Activated T-helper 2 cell treated with anti-CD3 and anti-CD28 coated beads, Interferon-gamma antibody, Interleukin-2, Interleukin-4, amounts not matched to agents 10 μg/mL and 5 μg/mL and 100 μg/mL, durations not matched to agents 14 hours and 24 hours and 36 hours (primary cell): ENCODE measurements at places on chromosomes 1 and 21. TPM values are rescaled to one million over a fixed set of nuclear protein-coding genes. Genes with fewer than 3 reads are reported as not detected.

DNA sequence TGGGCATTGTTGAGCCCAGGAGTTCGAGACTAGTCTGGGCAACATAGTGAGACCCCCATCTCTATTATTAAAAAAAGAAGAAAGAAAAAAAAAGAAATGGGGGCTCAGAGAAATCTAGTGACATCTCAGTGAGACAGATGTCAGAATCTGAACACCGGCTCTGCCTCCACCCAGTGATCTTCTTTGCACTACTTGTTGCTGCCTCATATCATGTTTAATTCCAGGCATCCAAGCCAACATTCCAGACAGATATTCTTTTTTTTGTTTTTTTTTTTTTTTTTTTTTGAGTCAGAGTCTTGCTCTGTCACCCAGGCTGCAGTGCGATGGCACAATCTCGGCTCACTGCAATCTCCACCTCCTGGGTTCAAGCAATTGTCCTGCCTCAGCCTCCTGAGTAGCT lies 5.0 kb upstream of the ARL8A start:
- DNase-seq: no peak

- no peak for DNase-seq
Observed at GRCh38 chr1:116078699-116079223, 32.4 kb upstream of the MAB21L3 start.

DNA sequence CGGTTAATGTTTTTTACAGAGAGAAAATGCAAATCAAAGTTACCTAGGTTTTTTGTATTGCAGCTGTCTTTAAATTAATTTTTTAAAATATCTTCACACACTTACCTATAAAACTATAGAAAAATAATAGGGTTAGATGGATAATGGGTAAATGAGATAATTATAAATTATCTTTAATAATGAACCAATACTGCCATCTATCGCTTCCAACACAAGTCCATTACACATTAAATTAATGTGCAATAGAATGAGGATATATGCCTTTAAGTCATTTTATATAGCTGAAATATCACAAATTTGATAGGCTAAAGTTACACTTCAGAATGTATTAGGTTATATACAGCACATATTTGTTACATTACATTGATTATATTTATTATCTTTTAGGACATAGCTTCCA lies 2212.8 kb downstream of the MRPL39 start:
- DNase-seq: no peak

Gene FCRL1
- not detected in 2 replicates for total RNA-seq

- DNase-seq: no peak
Observed at GRCh38 chr1:40204856-40205255, 42.9 kb upstream of the TMCO2 start.

Gene SYT2
- total RNA-seq: not detected in 2 replicates

- DNase-seq: no peak
Observed at GRCh38 chr1:94828251-94828650, 8.1 kb downstream of the SLC44A3 start.

GRCh38 chr1:40303790-40304189 lies 13.3 kb downstream of the COL9A2 start:
- no peak for DNase-seq

DNA sequence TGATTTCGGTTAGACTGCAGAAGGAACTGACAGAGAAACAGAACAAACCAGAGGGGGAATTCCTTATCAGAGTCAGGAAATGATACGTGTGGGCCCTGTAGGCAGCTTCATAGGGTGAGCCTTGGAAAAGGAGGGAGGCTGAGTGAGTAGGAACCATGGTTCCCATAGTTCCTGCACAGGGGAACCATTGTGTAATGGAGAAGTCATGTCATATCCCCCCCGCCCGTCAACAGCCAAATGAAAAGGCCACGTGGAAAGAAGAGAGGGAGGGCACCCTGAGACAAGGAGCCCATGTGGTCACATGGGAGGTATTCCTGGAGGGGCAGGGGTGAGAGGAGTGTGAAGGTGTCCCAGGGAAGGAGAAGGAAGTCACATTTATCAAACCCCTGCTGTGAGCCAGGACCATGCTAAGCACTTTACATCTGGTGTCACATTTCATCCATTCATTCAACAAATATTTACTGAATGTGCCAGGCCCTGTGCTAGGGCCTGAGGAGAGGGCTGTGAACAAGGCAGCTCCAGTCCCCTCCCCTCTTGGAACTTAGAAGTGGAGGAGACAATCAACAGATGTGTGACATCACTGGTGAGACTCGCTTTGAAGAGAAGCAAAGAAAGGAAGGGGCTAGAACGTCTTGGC lies 15.7 kb upstream of the FGR start:
- DNase-seq: no peak

GRCh38 chr1:45922813-45923212 lies 119.4 kb downstream of the MAST2 start:
- no peak for DNase-seq

Gene PDC
- total RNA-seq: not detected in 2 replicates

GRCh38 chr21:26766826-26767325 lies 78.3 kb downstream of the ADAMTS1 start:
- no peak for DNase-seq

Gene SPATA45
- 0.41 TPM in 1 of 2 replicates, not detected in the other for total RNA-seq

Gene AGL
- total RNA-seq: 13.2 and 13.8 TPM in 2 replicates

Gene CYB561D1
- total RNA-seq: 11.1 and 13.6 TPM in 2 replicates

Gene SLC2A5
- total RNA-seq: not detected in 2 replicates

- no peak for DNase-seq
Observed at GRCh38 chr1:173100476-173101107, 49.9 kb upstream of the TNFSF18 start.

- DNase-seq: peak; percentile 54
Observed at GRCh38 chr21:15065392-15066122, 757 bp upstream of the NRIP1 start.

GRCh38 chr1:69511426-69512192 lies 56.1 kb upstream of the LRRC7 start:
- DNase-seq: no peak

Gene GUCA2B
- not detected in 2 replicates for total RNA-seq

- DNase-seq: no peak
Observed at GRCh38 chr1:82059959-82060358, 259.2 kb downstream of the ADGRL2 start.

DNA sequence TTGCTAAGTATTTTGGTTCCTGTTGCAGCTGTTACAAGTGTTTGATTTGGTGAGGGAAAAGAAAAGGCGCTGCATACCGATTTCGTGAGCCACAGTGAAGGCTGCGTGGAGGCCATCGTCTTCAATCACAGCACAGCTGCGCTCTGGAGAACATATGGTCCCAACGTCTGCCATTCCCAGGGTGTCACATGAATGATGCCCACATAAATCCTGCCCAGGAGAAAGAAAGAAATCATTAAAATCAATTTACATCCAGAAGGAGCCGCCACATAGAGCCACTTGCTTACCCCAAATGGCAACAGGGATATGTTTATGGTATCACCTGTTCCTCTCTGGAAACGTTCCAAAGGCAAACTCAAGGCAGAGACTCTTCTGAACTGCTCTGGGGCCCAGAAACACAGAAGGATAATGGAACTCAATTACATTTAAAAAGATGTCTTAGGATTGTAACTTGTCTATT lies 12.2 kb downstream of the ADAMTS5 start:
- no peak for DNase-seq

Gene ERICH3
- not detected in 2 replicates for total RNA-seq

DNA sequence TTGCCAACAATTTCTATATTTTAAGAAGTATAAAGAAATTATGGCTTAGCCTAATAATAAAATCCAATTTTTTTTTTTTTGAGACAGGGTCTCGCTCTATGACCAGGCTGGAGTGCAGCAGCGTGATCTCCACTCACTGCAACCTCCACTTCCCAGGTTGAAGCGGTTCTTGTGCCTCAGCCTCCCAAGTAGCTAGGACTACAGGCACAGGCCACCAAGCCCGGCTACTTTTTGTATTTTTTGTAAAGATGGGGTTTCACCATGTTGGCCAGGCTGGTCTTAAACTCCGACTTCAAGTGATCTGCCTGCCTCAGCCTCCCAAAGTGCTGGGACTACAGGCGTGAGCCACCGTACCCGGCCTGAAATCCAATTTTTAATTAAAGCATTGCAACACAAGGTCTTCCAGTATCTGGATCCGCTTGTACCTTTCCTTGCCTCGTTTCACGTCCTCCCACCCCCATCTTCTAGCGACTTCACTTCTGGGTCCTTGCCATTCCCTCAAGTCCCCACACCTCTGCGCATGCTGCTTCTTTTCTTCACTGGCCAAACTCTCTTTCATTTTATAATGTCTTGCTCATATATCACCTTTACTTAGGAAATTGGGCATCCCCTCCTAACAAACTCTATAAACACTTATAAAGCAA lies 2.3 kb downstream of the FUBP1 start:
- no peak for DNase-seq

DNA sequence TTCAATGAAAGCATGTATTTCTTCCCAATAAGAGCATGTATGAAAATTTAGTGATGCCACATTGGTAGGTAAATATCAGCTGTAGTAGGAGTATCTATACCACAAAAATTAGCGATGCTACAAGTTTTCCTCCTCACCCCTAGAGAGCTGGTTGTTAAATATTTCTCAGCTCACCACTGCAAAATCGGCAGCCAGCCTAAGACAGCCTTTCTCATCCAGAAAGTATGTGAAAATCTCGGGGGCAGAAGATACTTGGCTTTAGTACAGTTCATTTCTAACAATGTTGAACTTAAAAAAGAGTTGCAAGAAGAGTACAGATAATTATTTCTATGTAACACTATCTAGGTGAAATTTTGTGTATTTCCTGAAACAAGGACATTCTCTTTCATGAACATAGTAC lies 235.4 kb downstream of the TPR start:
- no peak for DNase-seq

DNA sequence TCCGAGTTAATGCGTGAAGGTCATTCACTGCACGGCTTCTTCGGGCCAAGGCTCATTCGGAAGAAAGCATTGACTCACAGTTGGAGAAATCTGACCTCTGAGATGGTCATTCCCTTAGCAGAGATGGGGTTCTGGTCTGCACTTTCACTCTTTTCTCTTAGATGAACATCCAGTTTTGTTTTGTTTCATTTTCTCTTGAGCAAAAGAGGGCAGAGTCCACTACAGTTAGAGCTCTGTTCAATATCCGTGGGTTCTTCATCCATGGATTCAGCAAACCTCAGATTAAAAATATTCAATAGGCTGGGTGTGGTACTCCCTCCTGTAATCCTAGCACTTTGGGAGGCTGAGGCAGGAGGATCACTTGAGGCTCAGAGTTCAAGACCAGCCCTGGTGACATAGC lies 57.4 kb upstream of the SIPA1L2 start:
- DNase-seq: no peak

DNA sequence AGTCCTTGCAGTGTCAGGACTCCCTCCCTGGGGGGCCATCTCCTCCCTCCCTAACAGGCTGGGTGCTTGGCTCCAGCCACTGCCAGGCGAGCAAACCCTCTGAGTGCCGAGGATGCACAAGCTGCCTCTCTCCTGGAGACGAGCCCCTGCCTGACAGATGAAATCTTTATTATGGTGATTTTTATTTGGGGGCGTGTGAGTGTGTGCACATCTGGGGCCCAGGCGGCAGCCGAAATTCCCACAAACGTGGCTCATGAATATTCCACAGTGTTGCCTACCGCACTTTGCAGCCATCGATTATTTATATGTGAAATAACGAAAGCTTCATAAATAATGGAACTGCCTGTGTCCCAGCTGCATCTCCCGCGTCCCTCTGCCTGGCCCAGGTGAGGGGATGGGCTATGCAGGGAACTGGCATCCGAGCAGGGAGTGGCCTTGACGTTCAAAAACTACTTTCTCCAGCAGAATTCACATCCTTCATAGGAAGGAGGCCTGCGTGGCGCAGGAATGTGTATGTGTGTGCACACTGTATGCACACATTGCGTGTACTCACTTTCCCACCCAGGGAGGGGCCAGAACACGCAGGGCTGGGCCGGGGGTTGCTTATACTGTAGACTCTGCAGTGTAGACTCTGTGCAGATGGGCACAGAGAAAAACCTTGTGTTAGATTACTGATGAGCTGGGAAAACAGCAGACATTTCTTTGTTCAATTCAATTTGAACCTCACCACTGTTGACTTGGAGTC lies 73.1 kb downstream of the UBIAD1 start:
- no peak for DNase-seq

GRCh38 chr21:37294679-37295078 lies 27.5 kb upstream of the VPS26C start:
- no peak for DNase-seq

Gene ROR1
- 0.09 TPM in 1 of 2 replicates, not detected in the other for total RNA-seq

DNA sequence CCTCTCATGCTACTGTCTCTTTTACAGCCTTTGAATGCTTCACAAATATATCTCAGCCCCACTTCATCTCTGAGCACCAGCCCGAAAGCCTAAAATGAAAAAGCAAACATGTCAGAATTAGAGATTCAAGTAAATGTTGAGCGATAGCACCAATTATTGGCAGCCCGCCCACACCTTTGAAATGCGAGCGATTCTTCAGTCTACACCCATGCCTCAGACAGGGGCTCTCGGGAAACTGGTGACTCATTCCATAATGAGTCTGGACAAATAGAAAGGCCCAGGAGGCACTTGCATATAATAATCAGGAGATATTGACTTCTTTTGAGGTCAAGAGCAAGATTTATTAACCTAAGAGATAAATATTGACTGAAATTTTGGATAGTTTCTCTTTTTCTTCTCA lies 487.3 kb upstream of the PTBP2 start:
- DNase-seq: no peak
